NCI-H187 treated with DMSO at 0.1 percent for 48 hours (cell line): ENCODE measurements at places on chromosomes 5 and 9.

DNA sequence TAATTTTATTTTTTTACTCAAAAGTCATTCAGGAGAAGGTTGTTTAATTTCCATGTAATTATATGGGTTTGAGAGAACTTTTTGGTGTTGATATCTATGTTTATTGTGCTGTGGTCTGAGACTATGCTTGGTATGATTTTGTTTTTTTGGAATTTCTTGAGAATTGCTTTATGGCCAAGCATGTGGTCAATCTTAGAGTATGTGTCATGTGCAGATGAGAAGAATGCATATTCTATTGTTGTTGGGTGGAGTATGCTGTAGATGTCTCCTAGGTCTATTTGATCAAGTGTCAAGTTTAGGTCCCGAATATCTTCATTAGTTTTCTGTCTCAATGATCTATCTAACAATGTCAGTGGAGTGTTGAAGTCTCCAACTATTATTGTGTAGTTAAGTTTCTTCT is 134.9 kb downstream of the HMHB1 start:
- DNase-seq: no peak

DNA sequence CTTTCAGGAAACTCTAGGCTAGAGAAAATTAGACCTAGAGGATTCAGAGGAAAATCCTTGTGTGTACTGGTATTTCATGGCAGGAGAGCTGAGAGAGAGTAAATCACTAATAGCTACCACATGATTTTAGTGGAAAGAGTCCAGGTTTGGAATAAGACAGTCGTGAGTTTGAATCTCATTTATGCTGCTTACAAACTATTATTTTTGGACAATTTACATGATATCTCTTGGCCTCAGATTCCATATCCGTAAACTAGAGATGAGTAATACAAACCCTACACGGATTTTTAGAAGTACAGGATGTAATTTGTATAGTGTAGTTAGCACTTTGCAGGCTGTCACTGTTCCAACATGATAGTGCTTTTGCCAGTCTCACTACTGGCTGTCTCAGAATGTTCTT is 2.7 kb downstream of the IL31RA start:
- no peak for DNase-seq

GRCh38 chr5:146866263-146866662 is 12.3 kb downstream of the PPP2R2B start:
- no peak for DNase-seq

DNA sequence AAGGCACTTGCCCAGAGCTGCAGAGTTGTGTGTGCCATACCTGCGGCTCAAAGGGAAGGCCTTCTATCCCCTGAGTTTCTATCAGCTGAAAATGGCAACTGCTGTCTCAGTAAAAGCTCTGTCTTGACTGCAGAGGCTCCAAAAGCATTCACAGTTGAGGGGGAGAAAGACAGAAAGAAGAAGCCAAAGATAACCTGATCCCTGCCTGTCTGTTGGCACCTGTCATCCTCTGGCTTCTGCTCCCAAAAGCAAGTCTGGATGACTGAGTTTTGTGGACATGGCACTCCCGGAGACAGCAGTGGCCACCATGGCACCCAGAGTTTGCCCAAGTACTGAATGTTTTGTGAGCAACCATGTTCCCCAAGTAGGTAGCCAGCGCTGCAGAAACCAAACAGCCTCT is 176.6 kb downstream of the NR3C1 start:
- DNase-seq: no peak

- DNase-seq: no peak
Measured at GRCh38 chr9:77851882-77852595, 179.6 kb downstream of the GNAQ start.

GRCh38 chr5:68329554-68330255 is 114.1 kb downstream of the PIK3R1 start:
- no peak for DNase-seq

DNA sequence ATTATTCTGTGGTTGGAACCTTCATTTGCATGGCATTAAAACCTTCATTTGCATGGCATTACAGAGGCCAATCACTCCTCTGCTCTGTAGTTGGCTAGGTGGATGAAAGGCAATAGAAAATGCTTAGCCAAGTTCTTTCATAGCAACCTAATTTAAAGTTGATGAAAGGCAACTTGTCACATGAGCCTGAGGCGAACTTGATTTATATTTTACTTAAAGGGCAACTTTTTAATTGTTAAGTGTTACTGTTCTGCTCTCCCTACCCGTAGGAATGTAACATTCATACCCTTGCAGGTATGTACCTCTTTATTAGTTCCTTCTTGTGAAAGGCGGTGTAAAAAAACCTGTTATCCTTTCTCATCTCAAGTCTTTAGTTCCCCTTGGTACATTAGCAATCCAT is 7.9 kb upstream of the ERMP1 start:
- no peak for DNase-seq

- no peak for DNase-seq
Measured at GRCh38 chr5:39661026-39661779, 236.4 kb upstream of the DAB2 start.

- DNase-seq: peak; percentile 26
Measured at GRCh38 chr5:60036192-60036938, 142.8 kb upstream of the PDE4D start.

DNA sequence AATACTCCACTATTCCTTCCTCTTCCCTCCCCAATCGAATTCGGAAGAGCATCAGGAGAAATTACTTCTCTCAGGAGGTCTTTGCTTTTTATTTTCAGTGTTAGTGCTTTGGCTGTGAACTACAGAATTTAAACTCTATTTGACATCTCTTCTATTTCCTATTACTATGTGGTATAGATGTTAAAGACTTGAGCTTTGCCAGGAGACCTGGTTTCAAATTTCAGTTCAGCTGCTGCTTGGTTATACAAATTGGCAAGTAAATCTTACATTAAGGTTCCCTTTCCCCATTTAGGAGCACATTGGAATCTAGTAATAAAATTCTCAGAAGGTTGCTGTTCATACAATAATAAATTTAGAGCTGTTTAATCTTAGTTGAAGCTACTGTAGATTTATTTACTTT is 13.1 kb downstream of the UHRF2 start:
- no peak for DNase-seq

DNA sequence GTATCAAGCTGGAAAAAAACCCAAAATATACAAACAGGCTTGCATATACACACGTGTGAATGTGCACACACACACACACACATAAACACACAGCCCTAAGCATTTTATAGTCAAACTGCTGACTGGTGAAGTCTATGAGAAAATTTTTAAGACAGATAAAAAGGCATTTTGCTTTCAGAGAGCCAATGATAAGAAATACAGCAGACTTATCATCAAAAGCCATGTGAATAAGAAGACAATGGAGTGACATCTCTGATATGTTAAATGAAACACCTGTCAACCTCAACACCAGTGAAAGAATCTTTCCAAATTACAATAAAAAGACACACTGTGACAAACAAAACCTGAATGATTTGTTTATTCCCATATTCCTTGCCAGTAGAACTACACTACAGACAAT is 233.3 kb downstream of the CDH9 start:
- no peak for DNase-seq

DNA sequence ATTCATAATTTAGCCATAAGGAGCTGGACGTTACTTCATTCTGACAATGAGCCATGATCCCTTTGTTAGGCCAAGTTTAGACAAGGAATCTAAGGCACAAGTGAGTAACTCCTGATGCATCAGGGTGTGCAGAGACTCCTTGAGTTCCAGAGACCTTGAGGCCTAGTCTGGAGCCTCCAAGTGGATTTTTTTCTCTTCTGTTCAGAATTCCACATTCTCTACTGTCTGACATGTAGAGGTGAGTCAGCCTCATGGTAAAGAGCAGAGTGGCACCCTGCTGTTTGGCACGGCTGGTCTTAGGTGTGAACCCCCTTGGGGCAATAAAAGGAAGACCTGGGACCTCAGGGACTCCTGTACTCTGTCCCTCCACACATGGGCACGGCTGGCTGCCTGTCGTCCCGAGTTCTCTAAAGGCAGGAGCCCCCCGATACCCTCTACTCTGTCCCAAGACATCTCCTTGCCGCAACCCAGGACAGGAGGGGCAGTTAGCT is 22.0 kb upstream of the TGFBI start:
- no peak for DNase-seq

GRCh38 chr9:20023210-20023905 is 234.5 kb upstream of the SLC24A2 start:
- no peak for DNase-seq

DNA sequence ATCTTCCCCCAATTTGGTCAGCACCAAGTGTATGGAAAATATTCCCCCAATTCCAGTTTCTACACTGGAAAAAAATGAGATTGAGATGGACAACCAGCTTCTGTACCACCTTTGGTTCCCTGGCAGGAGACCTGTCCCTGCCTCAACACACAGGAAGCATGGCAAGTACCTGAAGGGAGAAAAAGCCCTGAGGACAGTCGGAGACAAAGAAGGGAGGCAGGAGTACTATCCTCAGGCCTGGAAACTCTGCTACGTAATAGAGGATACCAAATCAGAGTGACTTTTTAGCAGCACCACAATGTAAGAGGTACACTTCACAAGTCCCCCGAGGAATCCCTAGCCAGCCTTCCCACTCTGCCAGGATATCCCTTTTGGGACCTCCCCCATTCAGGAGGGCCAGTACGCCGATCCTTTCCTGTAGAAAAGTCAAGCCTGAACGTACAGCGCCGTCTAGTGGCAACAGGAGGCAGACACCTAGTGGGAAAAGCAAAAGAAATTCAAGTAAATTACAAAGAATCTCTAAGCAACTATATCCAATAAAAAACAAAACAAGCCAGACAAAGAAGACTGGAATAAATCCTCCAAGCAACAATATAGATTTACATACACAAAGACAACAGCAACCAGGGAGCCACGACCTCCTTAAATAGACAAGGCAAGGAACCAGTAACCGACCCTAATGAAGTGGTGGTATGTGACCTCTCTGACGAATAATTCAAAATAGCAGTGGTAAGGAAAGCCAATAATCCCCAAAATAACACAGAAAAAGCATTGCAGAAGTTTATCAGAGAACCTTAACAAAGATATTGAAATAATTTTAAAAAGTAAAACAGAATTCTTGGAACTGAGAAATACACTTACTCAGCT is 63.3 kb upstream of the SLCO6A1 start:
- no peak for DNase-seq

- DNase-seq: no peak
Measured at GRCh38 chr5:150144879-150145278, 10.8 kb downstream of the PDGFRB start.

GRCh38 chr5:170662966-170663365 is 120.6 kb upstream of the GABRP start:
- DNase-seq: no peak

- DNase-seq: no peak
Measured at GRCh38 chr9:116904165-116904564, 217.1 kb downstream of the TRIM32 start.

DNA sequence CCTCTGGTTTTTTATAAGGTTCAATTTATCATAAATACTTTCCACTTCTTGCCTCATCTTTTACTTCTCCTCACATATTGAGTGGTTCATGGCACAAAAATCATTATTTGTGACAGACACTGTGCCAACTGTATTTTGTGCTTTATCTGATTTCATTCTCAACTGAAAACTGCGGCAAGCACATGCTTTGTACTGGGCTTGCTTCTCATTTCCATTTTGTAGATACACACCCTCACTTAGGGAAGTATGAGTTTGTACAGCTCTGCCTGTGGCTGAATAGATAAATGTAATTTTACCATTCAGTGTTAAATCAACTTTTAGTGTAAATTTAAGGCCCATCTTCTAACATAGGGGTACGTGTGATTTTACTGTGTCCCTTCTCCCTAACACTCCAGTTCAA is 83.6 kb downstream of the ANXA2R start:
- DNase-seq: no peak

DNA sequence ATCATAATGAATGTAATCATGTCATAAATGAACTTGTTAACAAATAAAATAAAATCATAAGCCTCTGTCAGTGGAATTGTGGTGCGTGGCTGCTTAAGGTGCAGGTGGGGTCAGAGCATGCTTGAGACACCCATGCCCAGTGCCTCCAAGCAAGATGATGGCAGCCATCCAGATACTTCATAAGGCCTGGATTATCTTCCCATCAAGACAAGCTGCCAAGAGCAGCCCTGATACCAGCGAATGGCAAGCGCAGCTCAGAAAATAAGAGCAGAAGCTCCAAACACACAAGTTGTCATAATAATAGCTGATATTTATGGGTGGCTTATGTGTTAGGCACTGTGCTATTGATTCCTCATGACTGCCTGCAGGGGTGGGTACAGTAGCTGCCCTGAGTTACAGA is 21.8 kb upstream of the LMX1B start:
- no peak for DNase-seq
